ENCODE measurements at places on chromosomes 13 and 19. TPM values are rescaled to one million over a fixed set of nuclear protein-coding genes. Genes with fewer than 3 reads are reported as not detected.

DNA sequence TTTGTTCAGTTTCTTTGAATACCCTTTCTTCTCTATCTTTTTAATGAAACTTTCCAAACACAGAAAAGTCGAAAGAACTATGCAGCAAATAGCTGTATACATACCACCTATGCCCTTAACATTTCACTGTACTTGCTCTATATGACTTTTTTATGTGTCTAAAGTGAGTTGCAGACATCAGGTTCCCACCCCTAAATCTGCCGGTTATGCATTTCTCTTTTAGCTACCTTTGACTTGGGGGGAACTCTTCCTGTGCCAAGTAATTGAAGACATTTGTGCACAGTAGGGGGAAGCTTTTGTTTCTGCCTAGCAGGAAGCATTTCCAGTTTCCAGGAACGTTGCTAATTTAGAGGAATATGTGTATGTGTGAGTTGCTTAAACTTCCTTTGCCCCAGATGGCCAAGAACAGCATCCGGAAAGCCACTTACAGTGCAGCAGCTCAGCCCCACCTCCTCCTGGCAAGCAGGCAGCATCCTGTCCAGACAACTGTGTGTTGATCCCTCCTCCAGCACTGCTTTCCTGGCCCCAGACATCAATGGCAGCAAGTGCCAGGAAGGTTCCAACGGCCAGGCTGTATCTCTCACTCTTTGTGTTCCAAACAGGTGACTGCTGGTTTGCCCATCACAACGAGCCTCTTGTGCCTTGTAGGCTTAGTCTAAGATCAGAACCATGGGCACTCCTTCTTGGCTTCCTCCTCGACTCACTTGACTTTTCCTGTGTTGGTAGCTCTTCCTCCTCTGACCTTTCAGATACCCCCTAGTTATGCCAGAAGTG lies 14.7 kb upstream of the GRAMD1A start:
- no peak for DNase-seq

Gene MYH14
- 146 TPM for total RNA-seq

- DNase-seq, result no peak
Observed at GRCh38 chr19:46082728-46083050, 41.8 kb downstream of the IGFL3 start.

DNA sequence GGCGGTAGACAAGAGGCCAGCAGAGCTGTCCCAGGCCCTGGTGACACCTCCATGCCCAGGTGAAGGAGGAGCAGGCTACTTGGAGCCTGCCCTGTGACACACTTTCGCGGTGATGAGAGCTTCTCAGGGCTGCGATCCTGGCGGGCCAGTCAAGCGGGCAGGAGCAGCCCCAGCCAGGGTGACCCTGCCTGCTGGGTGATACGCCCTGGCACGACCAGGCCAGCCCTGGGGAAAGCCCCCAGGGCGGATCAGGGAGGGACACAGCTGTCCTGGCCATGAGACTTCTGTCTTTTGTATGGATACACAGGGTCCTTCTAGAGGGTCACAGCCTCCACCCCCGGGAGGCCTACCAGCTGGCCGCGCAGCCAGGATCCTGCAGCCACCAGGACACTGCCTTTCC lies 13.1 kb downstream of the DNM2 start:
- DNase-seq, result no peak

GRCh38 chr13:52345048-52345447 lies 60.9 kb downstream of the THSD1 start:
- DNase-seq, result no peak

GRCh38 chr13:42497798-42498197 lies 76.2 kb upstream of the TNFSF11 start:
- DNase-seq, result no peak

Gene CGB1
- not detected for total RNA-seq

DNA sequence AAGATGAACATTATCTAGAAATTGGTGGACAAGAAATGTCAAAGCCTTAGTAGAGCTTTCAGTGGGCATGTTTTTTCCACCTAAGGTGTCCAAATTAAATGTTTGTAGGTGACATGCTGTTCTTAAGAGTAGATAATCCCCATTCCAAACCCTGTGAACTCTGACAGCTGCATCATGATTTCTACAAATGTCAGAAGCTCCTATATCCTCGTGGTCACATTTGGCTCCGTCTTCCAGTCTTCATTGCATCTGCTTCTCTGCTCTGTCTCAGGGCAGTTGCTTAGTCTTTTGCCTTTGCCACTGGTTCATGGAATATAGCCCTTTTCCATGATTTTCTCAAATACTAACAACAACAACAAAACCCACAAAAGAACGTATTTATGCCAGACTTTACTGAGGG lies 234.5 kb downstream of the DLEU7 start:
- no peak for DNase-seq

Gene SIGLEC5
- total RNA-seq, result 0.90 TPM

DNA sequence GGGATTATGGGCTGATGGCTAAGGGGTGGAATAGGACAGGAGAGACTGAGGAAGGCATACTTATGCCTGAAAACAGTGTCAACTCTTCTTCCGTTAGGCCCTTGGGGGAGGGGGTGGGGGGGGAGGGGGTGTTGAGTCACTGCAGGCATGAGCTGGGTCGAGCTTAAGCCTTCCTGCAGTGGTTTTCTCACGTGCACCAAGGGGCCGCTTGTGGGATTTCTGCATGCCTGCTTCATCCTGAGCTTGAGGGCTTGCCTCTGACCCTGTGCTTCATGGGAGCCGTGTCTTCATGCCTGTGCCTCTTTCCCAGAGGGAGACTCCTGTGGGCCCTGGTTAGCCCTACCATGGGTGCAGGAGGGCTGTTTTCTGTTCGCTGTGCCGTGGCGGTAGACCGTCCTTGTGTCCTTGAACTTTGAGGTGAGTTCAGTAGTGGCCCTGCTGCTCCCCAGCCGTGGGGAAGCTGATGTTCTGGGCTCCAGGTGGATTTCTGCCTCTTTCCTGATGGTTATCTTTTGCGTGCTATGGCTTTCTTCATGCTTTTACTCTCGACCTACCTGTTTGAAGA lies 186.1 kb downstream of the PCCA start:
- no peak for DNase-seq

Gene GFY
- not detected for total RNA-seq

DNA sequence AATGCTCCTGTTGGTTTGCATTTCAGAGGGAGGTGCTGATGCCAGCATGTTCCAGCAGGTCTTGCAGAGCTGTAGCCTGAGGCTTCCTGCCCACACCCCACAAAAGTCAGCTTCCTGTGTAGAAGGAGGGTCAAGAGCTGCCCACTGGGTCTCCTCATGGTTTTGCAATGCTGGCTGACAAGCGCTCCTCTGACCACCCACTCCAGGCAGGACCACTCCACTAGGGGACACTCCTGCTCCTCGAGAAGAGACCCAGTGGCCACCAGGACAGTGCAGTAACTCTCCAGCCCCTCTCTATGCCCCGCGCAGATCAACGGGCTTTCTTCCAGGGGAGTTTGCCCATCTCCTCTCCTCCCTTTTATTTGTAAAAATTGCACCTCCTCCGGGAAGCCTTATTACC lies 72.9 kb upstream of the UQCRFS1 start:
- DNase-seq, result peak; percentile 33

GRCh38 chr13:49746111-49746510 lies 46.4 kb downstream of the KPNA3 start:
- DNase-seq, result no peak

GRCh38 chr13:87942205-87942604 lies 271.0 kb downstream of the SLITRK5 start:
- no peak for DNase-seq

Gene ODAD3
- 0.49 TPM for total RNA-seq

- DNase-seq, result no peak
Observed at GRCh38 chr13:111880185-111880584, 186.8 kb upstream of the SOX1 start.

Gene FUT1
- 19.9 TPM for total RNA-seq

- no peak for DNase-seq
Observed at GRCh38 chr19:43711751-43712355, 4.0 kb upstream of the IRGC start.

Gene VAV1
- 31.6 TPM for total RNA-seq

DNA sequence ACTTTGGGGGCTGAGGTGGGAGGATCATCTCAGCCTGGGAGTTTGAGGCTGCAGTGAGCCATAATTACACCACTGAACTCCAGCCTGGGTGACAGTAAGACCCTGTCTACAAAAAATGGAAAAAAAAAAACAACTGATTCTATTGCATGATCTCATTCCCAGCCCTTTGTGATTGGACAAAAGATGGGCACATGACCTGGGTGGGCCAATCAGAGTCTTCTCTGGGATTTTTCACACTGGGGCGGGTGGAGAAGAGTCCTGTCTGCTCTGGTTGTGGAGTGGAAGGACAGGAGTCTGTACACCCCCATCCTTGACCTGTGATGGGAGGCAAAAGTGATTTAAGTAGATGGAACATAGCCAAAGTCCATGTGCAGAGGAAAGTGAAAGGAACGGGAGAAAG lies 170.5 kb downstream of the UQCRFS1 start:
- no peak for DNase-seq

Gene C2CD4C
- 2.6 TPM for total RNA-seq

DNA sequence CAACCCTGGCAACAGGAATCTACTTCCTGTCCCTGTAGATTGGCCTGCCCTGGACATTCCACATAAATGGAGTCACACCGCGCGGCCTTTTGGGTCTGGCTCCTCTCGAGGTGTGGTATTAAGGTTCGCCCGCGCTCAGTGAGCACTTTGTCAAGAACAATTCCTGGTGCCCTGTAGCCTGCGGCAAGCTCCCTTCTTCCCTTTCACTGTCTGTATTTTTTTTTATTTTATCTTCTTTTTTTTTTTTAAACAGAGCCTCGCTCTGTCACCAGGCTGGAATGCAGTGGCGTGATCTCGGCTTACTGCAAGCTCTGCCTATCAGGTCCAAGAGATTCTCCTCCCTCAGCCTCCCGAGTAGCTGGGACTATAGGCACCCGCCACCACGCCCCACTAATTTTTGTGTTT lies 28.3 kb downstream of the PEX11G start:
- no peak for DNase-seq

DNA sequence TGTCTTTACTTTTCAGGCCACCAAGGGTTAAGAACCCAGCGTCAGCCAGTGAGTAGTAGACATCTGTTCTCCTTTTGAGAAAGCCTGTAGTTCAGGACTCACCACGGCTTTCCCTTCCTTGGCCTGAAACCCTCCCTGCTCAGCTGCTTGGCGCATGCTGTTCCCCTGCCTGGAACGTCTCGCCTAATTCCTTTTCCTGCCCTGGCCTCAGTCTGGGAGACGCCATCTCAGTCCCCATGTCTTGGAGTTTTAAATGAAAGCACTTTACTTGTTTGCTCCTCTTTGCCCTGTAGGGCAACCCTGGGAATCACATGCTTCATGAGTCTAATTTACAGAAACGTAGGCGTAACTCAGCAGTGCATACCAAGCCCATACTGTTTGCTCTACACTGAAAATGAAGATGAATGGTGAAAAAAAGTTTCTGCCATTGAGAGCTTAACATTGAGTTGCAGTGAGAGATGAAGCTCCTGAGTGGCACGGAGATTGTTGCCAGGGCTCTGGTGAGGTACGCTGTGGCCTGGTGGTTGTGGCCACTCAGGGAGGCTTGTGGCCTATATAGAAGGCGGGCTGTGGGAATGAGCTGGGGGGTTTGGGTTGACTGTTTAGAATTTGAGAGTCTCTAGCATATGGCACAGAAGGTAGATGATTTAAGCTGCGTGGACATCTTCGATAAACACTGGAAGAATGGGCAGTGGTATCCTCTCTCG lies 52.8 kb downstream of the GATAD2A start:
- no peak for DNase-seq

Gene C19orf67
- total RNA-seq, result not detected

Gene REXO1
- 37.2 TPM for total RNA-seq

Gene FBXO27
- total RNA-seq, result 7.6 TPM

GRCh38 chr13:105894697-105895096 lies 640.8 kb downstream of the EFNB2 start:
- DNase-seq, result no peak

GRCh38 chr13:69199664-69200063 lies 908.0 kb upstream of the ATXN8OS start:
- DNase-seq, result no peak

GRCh38 chr13:26372747-26373146 lies 118.8 kb downstream of the CDK8 start:
- DNase-seq, result no peak

DNA sequence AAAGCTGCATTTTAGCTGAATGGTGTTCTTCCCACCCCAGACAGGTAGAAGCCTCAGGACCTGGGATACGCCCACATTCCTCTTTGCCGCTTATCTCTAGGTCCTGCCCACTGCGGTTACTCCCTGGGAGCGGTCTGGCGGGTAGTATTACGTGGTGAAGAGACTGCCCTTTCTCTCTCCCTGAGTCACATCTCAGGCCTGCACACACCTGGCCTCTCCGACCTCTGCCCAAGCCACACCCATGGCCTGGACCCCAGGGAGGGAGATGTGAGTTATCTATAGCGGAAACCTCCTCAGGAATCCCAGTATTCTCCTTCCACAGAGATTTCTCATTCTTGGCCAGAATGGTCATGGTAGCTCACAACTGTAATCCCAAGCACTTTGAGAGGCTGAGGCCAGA lies 17.3 kb downstream of the RHPN2 start:
- peak; percentile 69 for DNase-seq

Gene COX7A1
- 79.4 TPM for total RNA-seq

DNA sequence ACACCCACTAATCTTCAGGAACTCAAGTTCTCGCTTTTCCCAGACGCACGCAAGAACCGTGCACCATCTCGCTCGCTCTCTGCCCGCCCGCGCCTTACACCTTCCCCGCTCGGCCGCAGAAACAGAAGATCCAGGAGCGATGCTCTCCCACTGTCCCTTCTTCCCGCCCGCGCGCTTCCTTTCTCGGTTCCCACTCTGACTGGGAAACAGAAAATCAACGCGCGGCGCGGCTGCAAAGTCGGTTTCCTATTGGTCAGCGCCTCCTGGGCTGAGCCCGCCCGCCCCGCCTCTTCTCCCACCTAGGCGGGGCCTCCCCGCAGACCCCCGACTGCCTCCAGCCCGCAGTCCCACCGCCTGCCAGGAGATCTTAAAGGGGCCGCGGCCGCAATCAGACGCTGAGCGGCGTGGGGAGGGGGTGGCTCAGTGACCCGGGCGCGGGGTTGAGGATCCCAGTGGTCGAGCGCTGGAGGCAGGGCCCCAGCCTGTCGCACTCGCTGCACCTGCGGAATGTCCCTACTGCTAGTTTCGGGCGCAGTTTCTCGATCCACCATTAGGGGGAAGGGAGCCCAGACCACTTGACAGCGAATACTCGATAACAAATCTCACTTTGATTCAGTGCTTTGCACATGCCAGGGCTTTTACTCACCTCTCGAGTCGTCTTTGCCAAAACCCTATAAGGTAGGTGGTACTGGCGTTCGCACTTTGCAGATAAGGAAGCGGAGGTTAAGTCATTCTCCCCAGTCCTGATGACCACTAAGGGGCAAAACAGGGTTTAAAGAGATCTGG lies 700 bp upstream of the SLC25A23 start:
- peak; percentile 98 for DNase-seq

DNA sequence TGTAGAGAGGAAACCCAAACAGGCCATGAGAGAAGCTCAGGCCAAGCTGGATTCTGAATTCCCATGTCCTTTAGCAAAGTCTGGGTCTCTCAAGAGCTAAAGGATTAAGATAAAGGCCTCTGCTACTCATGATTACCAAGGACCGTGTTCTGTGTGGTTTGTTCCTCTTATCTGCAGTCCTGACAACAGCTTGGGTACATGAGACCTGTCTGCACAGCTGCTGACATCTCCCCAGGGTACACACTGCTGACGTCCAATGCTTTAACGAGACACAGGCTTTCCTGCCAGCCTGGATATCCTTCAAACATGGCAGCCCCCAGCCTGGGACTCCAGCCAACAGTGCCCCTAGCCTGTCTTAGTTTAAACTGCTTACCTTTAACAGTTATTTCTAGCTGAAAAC lies 211.0 kb downstream of the SLC7A1 start:
- DNase-seq, result no peak

- DNase-seq, result no peak
Observed at GRCh38 chr13:92574499-92574898, 652.1 kb upstream of the GPC6 start.

- DNase-seq, result peak; percentile 80
Observed at GRCh38 chr19:4803736-4804695, 12.5 kb downstream of the FEM1A start.

Gene WDR87
- total RNA-seq, result not detected

Data from upper lobe of right lung (tissue), 1 donor.